Femur (tissue), 1 donor: ENCODE measurements at places on chromosomes 1 and 21.

GRCh38 chr1:32215629-32216480 lies 6.3 kb downstream of the TMEM234 start:
- peak; percentile 57 for DNase-seq

DNA sequence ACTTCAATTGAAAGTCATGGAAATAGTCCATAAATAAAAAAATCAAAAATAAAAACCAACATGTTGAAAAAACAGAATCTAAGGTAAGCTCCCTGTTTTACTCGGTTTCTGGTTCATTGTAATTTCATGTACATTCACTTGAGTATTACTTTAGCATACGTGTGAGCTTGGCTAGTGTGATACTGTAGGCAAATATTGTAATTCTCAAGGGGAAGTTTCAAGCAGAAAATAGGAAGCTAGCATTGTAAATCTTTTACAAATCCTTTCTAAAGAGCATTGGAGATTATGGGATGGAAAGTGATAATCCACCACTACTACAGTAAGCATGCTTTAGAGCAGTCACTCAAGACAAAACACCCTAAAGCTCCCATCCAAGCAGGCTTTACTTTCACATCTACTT lies 3.3 kb upstream of the LPAR3 start:
- DNase-seq = no peak

- no peak for DNase-seq
Observed at GRCh38 chr1:175208773-175209492, 16.4 kb upstream of the KIAA0040 start.

- no peak for DNase-seq
Observed at GRCh38 chr1:203263496-203263895, 34.0 kb upstream of the CHIT1 start.

DNA sequence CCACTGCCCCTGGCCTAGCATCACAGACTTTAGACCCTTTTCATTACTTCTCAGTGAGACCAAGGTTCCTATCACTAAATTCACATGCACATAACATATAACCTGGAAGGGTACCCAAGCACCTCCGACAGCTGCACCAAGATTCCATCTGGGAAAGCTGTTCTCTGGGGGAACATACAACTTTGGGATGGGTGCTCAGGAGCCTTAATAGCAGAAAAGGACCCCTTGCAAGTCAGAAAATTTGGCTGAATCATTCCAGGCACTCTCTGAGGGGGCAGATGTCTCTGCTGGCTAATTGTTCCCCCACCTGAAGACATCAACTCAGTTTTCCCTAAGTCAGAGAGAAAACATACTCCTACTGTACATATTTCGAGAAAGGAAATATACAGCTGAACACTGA lies 41.3 kb upstream of the PSEN2 start:
- DNase-seq = no peak

DNA sequence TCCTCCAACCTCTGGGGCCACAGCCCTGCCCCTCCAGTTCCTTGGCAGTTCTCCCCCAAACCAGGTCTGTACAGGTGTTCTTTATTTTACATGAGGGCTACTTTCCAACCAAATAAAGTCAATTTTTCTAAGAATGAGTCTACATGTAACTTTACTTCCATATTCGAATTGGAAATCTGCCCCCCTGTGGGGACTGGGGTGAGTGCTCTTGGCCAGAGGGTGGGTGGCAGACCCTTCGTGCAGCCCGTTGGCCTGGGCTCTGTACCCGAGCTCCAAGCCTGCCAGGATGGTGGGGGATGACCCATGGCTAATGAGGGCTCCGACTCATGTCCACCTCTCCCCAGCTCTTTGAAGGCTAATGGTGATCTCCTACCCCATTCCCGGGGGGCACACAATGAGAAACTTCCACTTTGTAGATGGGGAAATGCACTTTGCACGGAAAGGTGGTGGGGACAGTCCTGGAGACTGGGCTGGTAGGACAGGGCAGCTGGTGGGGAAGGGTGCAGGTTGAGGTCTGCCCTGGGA lies 589 bp upstream of the CATSPER4 start:
- no peak for DNase-seq

DNA sequence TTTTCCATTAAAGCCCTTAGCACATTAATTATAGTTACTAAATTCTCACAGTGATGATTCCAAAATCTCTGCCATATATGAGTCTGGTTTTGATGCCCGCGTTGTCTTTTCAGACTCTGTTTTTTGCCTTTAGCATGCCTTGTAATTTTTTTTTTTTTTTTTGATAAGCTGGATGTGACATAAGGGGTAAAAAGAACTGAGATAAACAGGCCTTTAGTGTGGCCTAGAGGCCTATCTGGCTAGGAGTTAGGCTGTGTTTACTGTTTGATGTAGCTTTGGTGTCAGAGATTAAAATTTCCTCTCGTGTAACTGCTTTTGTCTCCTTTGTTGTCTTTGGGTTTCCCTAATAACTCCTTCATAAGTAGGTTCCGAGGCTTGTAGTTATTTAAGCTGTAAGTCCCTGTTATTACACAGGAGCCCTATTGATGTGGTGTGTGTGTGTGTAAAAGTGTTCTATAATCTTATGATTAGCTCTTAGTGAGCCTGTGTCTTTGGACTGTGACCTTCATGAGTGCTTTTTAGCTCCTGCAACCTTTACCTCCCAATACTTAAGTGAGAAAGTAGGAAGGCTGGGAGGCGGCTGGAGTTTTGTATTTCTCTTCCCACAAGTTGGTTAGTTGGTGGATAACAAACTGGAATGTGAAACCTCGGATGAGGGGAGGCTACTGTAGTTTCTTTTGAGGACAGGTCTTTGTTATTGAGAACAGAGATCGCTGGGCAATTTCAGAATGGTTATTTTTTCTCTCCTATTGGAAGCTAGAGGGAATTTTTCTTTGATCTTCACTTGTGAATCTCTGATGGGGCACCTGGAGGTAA lies 19.3 kb downstream of the HS2ST1 start:
- DNase-seq = no peak
